Chondrocyte (in vitro differentiated cells): ENCODE measurements at places on chromosomes 3 and 15. TPM values are rescaled to one million over a fixed set of nuclear protein-coding genes. Genes with fewer than 3 reads are reported as not detected.

FETUB gene
- total RNA-seq, result not detected in 3 replicates

DNA sequence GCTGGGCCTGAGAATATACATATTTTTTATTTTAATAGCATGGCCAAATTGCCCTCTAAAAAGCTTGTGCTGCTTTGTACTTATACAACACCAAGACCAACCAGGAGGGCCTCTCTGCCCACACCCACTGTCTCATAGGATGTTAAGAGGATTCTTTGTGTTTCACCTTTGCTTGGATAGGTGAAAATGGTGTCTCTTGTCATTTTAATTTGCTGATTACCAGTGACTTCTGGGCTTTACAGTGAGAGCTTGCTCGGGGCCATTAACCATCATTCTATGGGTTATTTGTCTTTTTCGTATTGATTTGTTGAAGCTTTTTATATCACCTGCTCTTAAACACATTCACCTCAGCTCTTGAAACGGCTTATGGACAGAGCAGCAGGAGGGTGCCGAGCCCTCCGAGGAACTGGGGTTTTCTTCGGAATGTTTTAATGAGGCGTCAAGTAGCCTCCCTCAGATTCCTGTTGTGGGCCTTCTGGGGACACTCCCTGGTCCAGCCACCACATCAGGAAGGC, 10.5 kb downstream of the PTH1R start:
- DNase-seq, result no peak

DNA sequence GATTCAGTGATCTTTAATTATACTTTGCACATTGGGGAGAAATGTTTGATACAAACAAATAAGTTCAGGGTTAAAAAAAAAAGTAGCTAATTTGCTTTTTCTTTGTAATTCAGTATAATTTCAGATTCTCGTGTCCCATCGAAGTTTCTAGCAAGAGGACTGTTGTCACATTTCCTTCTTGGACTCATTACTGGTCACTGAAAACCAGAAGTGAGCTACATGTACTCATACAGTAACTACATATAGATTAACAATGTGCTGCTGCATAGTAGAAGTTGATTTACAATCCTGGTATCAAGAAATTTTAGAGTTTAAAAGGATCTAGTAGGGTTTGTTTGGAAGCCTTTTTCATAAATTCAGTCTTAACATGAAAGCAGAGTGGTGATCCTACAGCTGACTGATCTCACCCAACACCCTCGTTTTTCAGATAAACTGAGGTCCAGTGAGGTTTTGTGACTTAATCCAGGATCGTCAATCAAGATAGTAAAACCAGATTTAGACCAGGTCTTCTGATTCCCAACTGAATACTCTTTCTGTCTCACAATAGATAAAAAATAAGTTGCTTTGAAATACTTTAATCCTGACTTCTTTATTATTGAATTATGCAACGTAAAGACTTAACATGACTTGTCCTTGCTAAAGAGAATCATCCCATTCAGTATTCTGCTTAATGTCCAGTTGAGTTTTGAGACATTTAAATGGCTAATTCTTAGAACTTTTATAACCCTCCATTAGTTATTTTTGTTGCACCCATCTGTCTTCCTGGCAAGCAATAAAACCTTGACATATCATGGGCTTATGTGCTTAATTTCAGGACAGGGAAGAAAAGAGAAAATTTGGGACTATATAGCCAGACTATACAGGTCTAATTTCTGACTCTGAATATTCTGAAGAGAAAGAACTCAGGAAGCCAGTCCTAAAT, 2.8 kb downstream of the SEC62 start:
- no peak for DNase-seq

GRCh38 chr15:45456212-45457106, 66.1 kb downstream of the SLC30A4 start:
- no peak for DNase-seq

DNA sequence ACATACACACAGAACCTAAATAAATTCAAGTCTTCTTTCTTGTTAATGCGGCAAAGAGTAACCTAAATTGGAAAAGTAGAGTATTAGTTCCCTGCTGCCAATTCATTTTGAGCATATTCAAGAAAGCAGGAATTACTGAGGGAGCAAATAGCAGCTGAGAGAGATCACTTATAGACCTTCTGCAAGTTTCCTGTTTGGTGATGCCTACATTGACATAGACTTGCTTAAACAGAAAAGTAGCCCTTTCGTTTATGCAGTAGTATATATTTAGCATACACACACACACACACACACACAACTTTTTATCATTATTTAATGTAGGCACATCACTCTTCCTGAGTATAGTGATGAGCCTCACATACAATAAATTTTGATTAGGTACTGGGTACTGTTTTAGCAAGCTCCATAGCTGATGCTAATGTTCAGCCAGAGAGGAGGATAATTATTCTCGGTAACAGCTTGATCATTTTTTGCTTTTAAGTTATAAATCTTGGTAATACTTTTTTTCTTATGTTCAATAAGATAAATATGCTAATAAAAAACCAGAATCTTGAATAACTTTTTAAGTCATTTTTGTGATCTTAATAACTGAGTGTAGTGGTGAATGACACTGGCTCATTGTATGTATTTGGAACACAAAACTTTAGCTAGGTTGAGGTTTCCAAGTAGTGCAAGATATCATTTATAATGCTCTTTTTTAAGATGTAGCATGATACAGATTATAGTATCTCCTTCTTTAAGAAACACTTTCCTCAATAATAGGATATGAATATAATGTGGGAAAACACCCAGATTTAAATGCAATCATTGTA, 174.7 kb downstream of the MBNL1 start:
- DNase-seq, result no peak

DNA sequence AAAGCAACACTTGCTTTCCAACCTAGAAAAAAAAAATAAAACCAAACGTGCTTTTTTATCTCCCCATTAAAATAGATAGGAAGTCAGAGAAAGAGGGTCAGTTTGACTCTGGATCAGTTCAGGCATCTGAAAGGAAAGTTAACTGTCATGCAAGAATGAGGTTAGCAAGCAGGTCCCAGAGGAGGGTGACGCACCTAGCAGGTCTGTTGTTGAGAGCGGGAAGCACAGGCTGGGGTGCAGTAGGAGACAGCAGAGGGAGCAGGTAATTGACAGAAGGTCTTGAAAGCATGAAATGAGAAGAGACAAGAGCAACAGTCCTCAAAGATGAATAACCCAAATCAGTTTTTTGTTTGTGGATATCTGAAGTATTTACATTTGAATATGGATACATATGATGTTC, 82.5 kb downstream of the ANO10 start:
- no peak for DNase-seq

DNA sequence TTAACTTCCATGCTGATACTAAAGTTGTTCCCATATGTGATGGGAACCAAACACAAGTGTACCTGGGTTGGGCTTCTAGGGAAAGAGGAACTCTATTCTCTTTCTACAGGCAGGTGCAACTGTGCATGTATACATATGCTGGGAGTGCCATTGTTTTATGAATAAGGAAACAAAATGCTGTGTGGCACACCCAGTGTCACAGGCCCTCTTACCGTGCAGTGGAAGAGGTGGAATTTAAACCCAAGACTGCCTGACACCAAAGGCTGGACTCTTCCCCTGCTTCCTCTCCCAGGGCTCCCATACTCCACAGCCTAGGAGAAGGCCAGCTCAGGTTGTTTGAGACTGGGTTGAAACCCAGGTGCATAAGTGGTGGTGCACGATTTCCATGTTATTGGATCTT, 1.9 kb upstream of the FETUB start:
- no peak for DNase-seq
